ENCODE measurements at places on chromosomes 5 and 9.

- no peak for DNase-seq
Observed at GRCh38 chr9:2355697-2355983, 265.9 kb upstream of the VLDLR start.

- no peak for DNase-seq
Observed at GRCh38 chr5:17432569-17432968, 65.5 kb upstream of the TAF11L2 start.

DNA sequence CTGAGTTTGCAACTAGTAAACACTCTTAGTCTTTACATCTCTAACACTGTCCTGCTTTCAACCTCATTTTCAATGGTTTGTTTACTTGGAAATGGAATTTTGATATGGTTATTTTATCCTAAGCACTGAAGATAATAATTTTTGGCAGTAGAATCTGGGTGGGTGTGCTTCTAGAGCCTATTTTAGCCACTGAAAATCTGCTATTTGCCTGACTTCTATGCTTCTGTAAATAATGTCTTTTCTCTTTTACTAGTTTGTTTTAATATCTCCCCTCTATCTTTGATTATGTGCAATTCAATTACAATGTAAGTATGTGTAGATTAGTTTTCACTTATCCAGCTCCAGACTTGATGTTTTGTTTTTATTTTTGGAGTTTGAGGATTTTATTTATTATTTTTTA, 197.5 kb downstream of the TUSC1 start:
- DNase-seq, result no peak

DNA sequence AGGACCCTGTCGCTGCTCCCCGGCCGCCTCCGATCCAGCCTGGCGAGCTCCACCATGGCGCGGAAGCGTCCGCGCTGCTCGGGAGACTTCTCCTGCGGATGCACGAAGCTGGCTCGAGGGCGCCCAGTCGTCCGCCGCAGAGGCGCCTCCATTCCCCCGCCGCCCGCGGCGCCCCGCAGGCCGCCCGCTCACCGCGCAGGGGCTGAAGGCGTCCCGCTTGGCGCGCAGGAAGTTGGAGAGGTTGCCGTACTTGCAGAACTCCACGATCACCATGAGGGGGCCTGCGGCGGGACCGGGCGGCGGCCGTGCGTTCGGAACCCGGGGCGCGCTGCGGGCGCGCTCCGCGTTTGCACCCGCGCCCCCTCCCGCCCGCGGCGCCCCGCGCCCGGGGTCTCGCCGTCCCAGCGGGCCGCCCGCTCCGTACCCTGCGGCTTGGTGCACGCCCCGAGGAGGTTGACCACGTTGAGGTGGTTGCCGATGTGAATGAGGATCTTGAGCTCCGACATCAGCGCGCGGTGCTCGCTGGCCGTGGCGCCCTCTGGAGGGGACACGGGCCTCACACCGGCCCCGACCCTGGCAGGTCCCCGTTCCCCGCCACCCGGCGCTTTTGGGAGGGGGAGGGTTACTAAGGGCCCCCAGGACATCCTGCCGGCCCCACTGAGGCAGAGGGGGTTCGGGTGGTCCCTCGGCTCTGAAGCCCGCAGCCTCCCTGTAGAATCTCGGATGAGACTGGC, 27.7 kb upstream of the SCGB3A1 start:
- DNase-seq, result no peak

GRCh38 chr5:94884311-94884710, 265.8 kb downstream of the SLF1 start:
- no peak for DNase-seq

DNA sequence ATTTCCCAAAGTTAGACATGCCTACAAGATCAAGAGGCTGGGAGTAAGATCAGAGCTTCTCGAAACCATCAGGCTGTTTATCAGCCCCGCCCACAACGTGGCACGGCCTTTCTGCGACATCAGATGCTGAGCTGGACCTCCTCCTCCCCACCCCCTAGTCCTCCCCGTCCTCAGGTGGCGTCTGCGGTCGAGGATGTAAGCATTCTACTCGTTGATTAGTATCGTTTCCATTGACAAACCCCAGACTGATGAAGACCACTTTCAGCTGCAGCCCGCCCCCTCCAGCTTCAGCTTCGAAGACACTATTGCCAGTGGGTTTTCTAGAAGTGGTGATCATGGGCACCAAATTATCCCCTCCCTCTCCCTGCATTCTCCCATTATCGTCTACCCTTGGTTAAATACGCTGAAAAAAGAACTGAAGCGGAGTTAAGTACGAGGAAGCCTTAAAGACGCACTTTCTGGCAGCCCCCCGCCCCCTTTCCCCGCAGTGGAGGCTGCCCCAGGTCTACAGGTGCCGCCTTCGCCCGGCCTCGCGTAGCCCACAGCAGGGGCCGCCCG, 1.1 kb downstream of the PPIC start:
- DNase-seq, result peak; percentile 59

GRCh38 chr5:127399068-127399467, 108.5 kb downstream of the MEGF10 start:
- no peak for DNase-seq

All from RWPE1 (cell line).